Gastrocnemius medialis (tissue), 4 donors: ENCODE measurements at places on chromosomes 7 and 10. TPM values are rescaled to one million over a fixed set of nuclear protein-coding genes. Genes with fewer than 3 reads are reported as not detected.

The SUN3 gene
- not detected for total RNA-seq

The ASB4 gene
- total RNA-seq: 27.3 TPM

- no peak for DNase-seq
These were observed at the start of gene HK1 for GRCh38 chr10:69278446-69278963. Gene HK1 (plus strand): TSS chr10:69278496.

The TPST1 gene
- total RNA-seq: 3.0 TPM

GRCh38 chr7:2792856-2793487 lies 51.1 kb downstream of the GNA12 start:
- no peak for DNase-seq
